Cardiac septum (tissue), 1 donor: ENCODE measurements at places on chromosomes 12 and 14. TPM values are rescaled to one million over a fixed set of nuclear protein-coding genes. Genes with fewer than 3 reads are reported as not detected.

The MYL2 gene
- 24,495 TPM for total RNA-seq

The REC8 gene
- 5.7 TPM for total RNA-seq

The GRIP1 gene
- total RNA-seq = 0.81 TPM

The RHOJ gene
- total RNA-seq = 14.7 TPM

GRCh38 chr14:66105815-66106214 lies 380.4 kb upstream of the CCDC196 start:
- no peak for DNase-seq

DNA sequence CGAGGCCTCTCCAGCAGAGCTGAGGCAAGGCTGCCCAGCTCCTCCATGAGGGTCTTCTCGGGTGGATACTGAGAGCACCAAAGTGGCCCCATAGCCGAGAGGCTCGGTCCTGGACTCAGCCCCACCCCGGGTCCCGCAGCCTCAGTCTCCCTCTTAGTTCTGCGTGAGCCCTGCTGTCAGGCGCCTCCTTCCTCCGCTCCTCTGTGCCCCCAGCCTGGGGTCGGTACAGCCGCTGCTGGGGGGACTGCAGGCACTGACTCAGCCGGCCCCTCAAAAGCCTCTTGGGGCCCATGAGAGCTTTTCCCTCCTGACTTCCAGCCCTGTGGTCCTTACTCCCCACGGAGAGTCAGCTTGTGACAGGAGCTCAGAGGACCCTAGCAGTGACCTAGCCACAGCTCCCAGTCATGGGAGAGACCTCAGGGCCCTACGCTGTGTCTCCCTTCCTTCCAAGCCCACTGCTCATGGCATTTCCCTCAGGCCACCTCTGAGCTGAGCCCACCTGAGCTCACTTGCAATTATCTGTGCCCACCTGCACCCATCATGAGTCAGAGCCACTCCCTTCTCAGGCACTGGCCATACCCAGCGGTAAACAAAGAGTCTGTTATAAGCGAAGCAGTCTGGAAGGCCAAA lies 295.0 kb upstream of the RTL1 start:
- DNase-seq = peak; percentile 71

GRCh38 chr14:95516554-95517181 lies at the start of gene SYNE3:
TSS of gene SYNE3 (minus strand) at chr14:95516650. CDS start at chr14:95475821, 40,829 bp downstream.
- DNase-seq = no peak

DNA sequence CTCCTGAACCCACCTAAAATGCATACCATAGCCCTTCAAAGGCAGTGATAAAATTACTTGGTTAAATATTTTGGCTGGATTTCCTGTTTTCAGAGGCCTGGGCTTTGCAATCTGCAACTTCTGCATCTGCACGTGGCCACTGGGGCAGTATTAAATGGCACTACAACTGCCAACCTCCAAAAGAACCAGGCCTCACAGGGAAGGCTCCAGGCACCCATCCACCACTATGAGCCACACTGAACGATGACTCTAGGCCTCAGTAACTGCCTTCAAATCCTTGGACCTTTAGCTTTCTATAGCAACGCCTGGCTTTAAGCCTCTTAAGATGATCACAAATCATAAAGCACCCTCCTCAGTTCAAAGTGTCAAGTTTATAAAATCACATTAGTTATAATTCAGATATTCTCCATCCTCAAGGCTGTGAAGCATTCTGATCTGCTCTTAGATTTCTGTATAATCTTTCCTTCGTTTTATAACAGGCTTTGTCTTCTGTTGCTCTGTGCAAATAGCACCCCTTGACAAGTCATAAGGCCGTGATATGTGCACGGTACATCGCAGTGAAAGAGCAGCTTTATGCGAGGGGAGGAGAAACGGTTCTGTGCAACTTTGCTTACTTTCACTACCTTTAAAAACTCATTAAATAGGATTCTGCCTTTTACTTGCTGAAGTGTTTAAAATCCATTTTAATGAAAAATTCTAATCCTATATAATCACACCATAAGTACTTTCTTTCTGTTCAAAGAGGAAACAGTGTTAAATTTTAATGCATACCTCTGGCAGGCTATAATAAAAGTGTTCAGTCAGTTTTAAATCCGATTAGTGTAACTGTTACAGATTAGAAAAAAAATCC lies 196.4 kb upstream of the G2E3 start:
- DNase-seq = no peak

GRCh38 chr14:53953002-53953827 lies 3.4 kb downstream of the BMP4 start:
- peak; percentile 89 for DNase-seq

DNA sequence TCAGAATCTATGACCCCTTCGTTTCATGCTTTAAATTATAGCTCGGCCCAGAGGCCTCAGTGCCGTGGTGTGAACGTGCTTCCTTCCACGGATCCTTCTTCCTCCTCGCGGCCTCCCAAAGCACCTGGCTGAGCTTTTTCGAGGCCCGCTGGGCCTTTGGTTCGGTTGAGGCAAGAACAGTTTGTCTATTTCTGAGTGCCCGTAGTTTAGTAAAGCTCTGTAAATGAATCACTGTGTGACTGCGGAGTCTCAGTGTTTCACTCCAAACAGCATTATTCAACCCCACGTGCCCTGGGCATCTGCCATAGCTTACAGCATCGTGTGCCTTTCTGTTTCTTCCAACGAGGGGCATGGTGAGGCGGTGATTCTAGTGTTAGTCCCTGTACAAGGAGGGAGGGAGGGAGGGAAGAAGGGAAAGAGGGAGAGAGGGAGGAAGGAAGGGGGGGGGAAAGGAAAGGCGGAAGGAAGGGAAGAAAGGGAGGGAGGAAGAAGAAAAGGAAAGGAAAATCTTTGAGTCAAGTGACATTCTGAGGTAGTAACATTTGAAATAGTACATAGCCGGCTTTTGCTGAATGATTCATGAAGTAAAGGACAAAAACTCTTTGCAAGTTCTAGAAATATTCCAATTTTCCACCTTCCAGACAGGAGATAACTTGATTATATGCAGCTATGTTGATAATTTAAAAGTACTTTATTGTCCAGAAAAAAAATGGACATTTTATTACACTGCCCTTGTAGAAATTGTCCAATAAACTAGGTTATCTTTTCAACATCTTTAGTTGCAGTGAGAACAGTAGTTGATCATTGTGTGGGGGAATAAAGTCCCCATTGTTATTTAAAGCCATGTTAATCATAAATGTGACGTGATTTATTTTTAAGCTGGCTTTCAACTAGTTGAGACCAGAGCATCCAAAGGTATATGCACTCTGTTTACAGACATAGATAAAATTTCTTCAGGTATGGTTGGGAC lies 1.2 kb upstream of the TRIM9 start:
- no peak for DNase-seq

DNA sequence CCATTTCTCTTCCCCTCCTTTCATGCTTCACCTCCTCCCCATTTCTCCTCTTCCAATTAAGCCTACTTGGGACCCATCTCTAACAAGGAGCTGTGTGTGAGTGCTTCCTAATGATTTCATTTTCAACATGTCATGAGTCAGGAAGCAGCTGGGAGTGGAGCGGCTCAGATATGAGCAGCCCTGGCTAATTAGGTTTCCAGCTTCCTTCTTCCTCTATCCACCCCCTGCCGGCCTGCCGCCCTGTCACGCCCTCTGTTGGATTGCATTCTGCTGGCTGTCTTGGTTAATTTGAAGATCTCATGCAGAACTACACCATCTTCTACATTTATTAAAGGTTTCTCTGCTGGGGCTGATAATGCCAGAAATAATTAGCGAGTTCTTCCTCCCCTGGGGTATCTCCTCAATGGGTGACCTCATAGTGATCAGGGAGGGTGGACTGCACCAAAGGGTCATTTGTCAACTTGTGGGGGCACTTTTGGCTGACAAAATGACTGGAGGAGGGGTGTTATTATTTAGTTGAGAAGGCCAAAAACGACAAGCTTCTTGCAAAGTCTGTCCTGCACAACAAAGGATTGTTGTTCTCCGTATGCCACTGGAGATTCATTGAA lies 300.9 kb upstream of the SRRM4 start:
- DNase-seq = no peak

- DNase-seq = no peak
Measured at GRCh38 chr12:45568808-45569207, 160.7 kb upstream of the ARID2 start.
